Activated CD4-positive, alpha-beta T cell treated with anti-CD3 and anti-CD28 coated beads, Interleukin-2, amount 50 U/mL, for 24 hours (primary cell): ENCODE measurements at places on chromosomes 2 and 18.

DNA sequence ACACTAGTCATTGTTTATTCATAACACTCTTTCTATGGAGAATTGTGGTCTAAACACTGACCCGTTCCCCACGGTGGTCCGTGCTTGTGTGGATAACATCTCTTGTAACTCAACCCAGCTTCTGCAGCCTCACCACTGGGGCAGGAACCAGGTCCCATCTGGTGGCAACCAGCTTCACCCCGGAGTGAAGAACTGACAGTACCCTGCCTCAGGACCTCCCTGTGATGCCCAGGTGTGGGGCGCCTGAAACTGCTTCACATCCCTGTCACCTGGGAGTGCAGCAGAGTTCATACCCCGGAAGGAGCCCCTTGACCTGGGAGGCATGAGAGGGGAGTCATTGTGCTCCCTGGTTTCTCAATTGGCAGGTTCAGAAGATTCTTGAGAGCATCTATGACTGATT lies 81.1 kb downstream of the LONRF2 start:
- no peak for DNase-seq

GRCh38 chr2:19881221-19881907 lies 20.4 kb downstream of the TTC32 start:
- no peak for DNase-seq

DNA sequence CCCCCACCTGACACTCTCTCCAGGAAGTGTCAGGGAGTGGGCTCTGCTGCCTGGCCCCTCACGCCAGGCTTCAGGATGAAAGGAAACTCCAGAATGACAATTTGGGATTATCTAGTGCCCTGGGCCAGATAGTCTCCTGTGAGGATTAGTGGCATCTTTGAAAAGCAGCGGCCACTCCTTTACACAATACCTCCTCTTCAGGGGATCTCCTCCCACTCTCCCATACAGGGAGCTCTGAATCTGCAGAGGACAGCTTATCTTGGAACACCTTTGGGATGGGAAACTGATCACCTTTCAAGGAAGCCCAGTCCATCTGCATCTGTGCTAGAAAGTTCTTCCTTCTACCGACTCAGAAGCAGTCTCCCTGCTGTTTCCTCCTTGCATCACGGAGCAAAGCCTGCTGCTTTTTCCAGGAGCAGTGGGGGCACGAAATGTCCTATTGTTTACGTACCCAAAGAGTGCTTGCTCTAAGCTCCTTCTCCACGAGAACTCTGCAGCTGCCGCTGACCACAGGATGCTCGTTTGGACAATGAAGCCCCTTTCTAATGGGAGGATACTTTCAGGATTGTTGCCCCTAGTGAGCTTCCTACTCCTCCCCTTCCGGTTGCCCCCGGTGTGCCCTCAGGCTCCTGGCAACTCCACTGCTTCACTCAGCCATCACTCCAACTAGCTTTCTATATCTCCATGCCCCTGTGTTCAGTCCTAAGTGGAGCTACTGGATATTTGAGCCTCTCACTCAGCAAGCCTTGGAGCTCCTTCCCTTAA lies 31.5 kb downstream of the SIX3 start:
- no peak for DNase-seq

GRCh38 chr2:160409480-160409879 lies 84.1 kb downstream of the RBMS1 start:
- DNase-seq: no peak

- no peak for DNase-seq
Observed at GRCh38 chr2:45194596-45194995, 185.3 kb upstream of the SIX2 start.

DNA sequence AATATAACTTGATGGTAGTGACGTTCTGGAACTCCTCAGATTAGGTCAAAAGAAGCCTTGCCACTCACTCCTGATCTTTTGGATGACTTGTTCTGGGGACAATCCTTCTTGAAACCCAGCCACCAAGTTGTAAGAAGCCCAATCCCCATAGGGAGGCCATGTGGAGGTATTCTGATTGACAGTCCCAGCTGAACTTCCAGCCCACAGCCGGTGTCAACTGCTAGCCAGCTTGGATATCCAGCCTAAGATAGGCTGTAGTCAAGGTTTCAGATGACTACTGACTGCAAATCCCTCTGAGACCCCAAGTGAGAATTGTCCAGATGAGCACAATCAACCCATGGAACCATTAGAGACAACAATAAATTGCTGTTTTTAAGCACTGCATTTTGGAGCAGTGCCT lies 31.4 kb downstream of the EIF2AK2 start:
- DNase-seq: no peak

DNA sequence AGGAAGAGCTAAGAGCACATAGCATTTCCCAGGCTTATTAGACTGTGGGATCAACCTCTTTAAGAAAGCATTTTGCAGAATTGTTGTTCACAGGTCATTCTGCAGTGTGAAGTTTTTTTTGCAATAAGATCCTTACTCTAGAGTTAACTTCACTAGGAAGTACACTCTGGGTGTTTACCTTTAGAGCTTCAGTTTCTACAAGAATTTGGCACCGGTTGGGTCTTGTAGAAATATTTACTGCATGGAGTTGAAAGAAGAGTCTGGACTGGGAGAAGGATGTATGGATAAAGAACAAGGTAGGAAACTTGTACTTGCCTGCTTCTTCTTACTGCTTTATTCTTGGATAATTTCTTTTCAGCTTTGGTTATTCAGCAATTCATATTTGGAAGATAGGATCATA lies 944.9 kb upstream of the GYPC start:
- no peak for DNase-seq

DNA sequence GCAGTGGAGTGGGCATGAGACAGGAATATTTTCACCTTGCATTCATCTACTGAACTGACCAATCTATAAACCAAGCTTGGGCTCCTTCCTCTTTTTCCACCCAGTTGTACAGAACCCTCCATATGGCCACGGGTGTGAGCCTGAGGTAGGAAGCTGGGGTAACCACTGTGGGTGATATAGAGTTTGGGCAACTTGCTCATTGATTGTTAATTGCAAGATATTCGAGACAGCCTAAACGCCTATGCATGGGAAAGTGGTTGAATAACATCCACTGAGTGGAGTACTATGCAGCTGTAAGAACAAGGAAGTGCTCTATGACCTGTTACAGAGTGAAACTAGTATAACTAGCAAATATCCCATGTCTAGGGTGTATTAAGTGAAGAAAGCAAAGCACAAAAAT lies 7.3 kb upstream of the VAPA start:
- DNase-seq: no peak
